SJSA1 (cell line): ENCODE measurements at places on chromosomes 1 and 21. TPM values are rescaled to one million over a fixed set of nuclear protein-coding genes. Genes with fewer than 3 reads are reported as not detected.

DNA sequence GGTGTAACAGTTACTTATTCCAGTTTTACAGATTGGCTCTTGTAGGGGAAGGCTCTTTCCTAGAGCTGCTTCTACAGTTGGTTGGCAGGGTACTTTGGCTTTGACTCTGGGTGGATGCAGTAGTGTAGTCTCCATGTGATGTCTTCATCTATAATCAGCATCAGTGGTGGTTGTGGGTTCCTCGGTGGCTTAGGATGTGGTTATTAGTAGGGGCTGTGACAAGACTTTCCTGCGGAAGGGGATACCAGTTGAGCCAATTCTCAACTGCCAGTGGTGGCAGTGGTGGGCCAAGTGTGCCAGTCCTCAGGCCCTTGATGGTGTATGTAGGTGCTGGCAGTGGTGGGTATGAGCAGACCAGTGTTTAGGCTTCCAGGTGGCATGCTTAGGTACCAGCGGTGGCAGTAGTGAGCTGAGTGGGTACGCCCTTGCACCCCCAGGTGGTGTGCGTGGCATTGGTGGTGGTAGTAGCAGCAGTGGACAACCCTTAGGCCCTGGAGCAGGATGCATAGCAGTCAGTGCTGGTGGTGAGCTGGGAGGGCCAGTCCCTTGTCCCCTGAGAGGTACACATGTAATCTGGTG, 27.2 kb upstream of the KLF18 start:
- DNase-seq: no peak

DNA sequence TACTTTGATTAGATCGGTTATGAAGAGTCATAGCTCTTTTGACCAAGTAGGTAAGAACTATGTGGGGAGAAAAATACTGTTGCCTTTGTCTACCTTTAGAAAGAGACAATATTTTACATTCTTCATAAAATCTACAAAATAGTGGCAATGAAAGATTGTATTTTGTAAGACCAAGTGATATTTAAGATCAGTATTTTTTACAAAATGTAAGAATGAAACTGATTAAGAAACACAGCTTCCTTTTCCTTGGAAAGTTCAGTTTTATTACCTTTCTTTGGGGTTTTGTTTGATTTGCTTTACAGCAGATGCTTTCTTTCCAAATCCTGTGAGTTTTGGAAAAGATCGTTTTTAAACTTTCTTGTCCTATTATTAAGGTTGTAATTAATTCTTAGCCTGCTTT, 69.8 kb downstream of the SLC35A3 start:
- no peak for DNase-seq

- no peak for DNase-seq
Observed at GRCh38 chr1:224192082-224192788, 9.2 kb downstream of the DEGS1 start.

DNA sequence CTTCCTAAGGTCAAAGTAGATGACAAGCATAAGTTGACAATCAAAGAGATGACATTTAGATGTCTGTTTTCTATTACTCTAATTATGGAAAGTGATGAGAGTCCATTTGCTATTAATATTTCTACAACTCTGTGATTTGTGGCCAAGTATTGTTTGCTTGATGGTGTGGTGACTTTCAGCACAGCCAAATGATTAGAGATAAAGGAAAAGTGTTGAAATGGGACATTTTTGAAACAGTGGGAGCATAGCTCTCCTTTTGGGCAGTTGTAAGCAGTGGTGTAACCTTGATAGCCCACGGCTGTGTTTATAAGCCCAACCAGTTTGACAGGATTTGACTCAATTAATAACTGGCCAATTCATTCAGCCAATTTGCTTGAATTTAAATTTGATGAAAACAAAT, 31.6 kb downstream of the ZC3H11B start:
- no peak for DNase-seq

GRCh38 chr21:25118648-25119047, 488.6 kb downstream of the MRPL39 start:
- DNase-seq: no peak

GRCh38 chr1:232950197-232951176, at the start of gene NTPCR:
Gene NTPCR, plus strand, starts transcription at chr1:232950611. Its CDS starts 100 bp downstream, at chr1:232950711.
- peak; percentile 93 for DNase-seq

DNA sequence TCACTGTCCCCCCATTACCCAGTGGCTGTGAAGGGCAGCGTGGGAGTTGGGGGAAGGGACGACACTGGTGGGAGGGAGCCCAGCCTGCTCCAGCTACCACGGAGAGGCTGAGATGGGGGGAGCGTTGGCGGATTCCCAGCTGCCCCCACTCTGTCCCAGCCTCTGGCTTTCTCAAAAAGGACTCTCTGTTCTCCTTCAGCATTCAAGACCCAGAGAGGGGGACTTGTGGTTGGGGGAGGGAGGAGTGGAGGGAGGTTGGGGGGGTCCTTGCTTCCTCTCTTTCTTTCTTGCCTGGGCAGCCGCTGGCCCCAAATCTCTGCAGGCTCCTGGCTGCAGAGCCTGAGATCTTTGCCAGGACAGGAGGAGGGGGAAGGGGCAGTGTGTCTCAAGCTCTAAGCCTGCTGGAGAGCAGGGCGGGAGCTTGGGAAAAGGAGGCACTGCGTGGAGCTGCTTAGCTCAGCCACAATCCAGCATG, 2.2 kb downstream of the ATP1A2 start:
- DNase-seq: no peak

DNA sequence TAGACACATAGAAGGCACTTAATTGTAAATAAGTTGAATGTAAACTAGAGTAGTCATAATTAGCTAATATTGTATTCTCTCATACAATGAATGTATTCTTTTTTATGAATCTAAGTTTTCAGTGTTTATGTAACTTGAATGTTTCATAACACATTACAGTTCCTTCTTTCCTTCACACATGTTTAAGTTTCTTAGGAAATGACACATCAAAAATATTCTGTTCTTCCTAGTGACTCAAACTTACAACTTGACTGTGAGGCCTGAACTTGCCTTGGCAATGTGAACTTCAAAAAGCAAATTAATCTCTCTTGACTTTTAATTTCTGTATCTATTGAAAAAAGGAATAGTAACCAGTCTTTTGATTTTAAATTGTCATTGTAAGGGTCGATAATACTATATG, 700.1 kb downstream of the KCNT2 start:
- no peak for DNase-seq

GRCh38 chr1:221782970-221783369, 41.1 kb upstream of the DUSP10 start:
- no peak for DNase-seq

DNA sequence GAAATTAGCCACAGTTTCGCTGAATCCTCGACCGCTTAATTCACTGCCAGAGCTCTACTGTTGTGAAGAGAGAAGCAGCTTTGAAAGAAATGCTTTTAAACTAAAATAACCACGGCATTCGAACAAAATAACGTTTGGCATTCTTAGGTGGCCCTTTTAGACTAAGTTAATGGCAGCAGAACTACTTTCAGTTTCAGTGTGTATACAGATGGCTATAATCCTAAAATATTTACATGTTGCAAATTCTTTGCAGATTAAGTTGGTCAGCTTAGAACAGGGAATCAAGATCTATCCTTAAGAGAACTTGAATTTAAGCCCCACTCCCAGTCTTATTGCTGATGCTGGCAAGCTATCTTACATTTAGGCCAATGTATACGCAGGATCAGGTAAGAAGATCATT, 62.7 kb downstream of the ADSS2 start:
- peak; percentile 39 for DNase-seq

Gene AQP10
- total RNA-seq: not detected in 2 replicates

Gene KRTAP27-1
- total RNA-seq: not detected in 2 replicates
